ENCODE measurements at places on chromosomes 16 and 17.

GRCh38 chr16:65679785-65680184 is 557.9 kb upstream of the CDH11 start:
- DNase-seq: no peak

DNA sequence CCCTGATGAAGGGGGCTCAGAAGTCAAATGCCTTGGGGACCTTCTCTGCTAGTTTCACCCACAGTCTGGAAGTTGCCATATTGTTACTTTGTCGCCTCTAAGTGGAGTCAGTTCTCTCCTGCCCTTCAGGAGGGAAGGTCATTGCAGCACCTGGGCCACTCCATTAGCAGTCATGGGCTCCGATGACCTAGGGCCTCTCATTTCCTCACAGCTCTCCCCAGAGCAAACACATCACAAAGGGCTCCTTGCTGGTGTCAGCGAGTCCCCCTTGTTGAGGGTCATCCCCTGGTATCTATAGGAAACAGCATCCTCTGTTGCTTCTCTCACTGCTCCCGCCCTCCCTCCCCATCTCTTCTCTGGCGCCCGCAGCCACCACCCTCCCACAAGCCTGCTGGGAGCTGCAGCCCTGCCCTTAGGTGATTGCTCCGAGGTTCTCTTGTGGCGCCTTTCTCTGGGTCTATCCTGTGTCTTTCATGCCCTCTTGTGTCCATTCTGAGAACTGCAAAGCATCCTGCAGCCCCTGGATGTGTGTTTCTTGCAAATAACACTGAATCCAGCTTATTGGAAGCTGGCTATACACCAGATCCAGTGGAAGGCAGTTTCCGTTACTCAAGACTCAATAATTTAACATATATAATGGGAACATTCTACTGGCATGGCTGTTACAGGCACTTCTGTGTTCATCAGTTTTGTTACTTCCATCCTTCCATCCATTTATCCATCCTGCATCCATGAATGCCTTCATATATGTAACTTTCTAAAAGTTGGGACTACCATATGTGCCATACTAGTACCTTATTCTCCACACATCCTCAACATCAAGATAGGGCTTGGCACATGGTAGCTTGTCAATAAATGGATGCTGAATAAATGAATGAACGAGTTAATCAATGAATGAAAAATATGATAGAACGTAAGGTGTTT is 21.2 kb downstream of the PDILT start:
- peak; percentile 76 for DNase-seq

DNA sequence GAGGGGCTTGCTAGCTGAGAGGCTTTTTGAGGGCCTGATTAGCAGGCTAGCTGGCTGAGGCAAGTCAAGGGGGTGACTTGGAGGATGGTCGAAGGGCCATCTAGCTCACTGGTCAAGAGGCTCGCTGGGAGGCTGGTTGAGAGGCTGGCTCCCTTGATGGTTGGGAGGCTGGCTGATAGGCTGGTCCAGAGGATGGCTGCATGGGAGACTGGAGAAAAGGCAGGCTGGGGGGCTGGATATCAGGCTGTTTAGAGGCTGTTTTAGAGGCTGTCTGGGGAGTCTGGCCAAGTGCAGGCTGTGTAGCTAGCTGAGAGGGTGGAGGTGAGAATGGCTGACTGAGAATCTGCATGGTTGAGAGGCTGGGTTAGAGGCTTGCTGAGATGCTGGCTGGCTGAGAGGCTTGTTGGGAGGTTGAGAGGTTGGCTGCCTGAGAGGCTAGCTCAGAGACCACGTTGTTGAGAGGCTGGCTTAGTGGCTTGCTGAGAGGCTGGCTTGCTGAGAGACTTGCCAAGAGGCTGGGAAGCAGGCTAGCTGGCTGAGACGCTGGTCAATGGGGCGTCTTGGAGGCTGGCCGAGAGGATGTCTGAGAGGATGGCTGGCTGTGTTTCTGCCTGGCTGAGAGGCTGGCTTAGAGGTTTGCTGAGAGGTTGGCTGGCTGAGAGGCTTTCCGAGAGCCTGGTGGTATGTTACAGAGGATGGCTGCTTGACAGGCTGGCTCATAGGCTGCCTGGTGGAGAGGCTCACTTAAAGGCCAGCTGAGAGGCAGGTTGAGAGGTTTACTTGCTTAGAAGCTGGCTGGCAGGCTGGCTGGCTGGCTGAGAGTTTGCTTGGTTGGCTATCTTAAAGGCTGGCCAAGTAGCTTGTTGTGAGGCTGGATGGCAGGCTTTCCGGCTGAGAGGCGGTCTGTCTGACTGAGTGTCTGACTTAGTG is 36.6 kb upstream of the ACSM2B start:
- DNase-seq: peak; percentile 59

- no peak for DNase-seq
Observed at GRCh38 chr16:87602001-87602775, at the start of gene JPH3. TSS of gene JPH3 (plus strand) at chr16:87602508. CDS start at chr16:87603147, 639 bp downstream.

DNA sequence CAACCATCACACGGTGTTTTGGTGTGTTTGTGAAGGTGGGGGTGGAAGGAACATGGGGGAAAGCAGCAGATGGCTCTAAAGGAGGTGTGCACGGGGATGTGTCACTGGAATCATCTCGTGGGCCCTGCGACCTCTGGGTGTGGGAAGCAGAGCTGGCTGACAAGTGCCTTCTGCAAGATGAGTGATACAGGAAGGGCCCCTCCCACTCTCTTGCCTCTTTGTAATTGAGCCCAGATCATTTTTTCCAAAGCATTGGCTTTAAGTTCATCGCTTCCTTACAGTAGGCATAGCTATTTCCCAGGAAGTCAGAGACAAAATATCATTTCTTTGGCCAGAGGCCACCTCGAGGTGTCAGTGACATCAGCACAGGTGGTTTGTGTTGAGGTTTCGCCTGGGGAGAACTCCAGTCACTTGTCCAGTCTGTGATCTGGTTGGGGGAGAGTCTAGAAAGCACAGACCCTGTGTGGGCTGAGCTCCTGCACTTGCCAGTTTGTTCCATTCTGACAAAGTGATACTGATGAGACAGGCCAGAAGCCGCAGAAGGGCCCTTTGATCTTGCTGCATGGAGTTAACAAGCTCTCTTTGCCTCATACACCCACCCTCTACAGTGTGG is 20.6 kb upstream of the SNTB2 start:
- DNase-seq: no peak

DNA sequence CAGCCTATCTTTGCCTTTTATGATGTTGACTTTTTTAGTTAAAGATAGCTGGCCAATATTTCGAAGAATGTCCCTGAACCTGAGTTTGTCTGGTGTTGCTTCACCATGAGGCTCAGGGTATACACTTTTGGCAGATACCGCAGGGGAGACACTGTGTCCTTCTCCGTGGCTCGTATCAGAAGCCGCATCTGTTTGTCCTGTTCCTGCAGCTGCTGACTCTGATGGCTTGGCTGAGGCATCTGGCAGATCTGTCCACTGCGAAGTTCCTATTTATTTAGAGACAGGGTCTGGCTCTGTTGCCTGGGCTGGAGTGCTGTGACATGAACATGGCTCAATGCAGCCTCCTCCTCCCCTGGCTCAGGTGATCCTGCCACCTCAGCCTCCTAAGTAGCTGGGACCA is 93.5 kb downstream of the CRISPLD2 start:
- DNase-seq: no peak

- DNase-seq: no peak
Observed at GRCh38 chr17:57557834-57558681, 187.0 kb downstream of the CCDC182 start.

- DNase-seq: peak; percentile 60
Observed at GRCh38 chr17:7835814-7836595, 2.0 kb downstream of the KDM6B start.

GRCh38 chr17:73706428-73706827 is 62.2 kb upstream of the SDK2 start:
- no peak for DNase-seq

- peak; percentile 76 for DNase-seq
Observed at GRCh38 chr16:57305159-57305811, 20.8 kb upstream of the PLLP start.

- DNase-seq: no peak
Observed at GRCh38 chr16:35792516-35793285, 2333.3 kb downstream of the TP53TG3F start.

DNA sequence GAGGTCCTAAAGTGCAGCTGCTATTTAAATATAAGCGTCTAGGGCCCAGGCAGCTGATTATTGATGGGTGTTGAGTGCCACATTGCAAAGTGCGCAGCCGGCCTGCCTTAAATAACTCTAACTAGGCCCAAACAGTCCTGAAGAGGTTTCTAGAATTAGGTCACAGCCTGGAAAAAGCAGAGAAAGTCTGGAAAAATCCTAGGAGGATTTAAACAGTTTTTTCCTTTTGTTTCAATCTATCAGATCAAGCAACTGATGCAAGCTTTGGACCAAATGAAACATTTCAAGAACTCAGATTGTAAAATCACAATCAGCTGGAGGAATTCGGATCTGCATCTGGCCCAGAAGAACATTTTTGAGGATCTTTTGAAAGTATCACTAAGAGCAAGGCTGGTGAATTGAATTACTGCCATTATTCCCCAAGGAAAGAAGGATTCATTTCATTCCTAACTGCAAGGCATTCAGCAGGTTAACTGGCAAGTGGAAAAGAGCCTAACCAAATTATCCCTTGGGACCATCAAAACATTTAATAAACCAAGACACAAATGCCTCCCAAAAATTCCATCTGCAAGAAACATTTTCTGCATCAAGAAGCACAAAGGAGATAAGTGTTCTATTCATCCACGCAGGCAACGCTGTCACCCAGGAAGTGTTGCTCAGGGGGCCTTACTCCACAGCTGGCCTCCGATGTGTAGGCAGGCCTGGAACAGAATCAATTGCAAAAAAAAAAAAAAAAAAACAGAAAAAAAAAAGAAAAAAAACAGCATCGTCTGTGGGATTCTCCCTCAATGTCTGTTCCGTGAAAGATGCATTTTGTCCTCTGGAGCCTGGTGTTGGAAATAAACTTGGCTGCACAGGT is 46.1 kb downstream of the IRX3 start:
- peak; percentile 3 for DNase-seq

DNA sequence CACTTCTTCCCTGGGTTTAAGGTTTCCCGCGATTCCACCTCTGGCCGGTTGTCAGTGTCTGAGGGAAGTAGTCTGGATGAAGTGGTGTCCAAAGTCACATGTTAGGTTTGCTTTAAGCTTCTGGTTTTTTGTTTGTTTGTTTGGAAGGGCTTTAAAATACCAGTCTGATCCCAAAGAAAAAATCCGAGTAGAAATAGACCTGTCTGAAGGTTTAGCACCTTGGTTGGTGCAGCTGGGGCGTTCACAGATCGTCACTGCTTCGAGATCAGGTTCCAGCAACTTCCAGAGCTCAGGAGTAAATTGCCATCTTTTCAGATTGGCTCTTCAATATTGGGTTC is 567 bp downstream of the TMEM97 start:
- DNase-seq: no peak

DNA sequence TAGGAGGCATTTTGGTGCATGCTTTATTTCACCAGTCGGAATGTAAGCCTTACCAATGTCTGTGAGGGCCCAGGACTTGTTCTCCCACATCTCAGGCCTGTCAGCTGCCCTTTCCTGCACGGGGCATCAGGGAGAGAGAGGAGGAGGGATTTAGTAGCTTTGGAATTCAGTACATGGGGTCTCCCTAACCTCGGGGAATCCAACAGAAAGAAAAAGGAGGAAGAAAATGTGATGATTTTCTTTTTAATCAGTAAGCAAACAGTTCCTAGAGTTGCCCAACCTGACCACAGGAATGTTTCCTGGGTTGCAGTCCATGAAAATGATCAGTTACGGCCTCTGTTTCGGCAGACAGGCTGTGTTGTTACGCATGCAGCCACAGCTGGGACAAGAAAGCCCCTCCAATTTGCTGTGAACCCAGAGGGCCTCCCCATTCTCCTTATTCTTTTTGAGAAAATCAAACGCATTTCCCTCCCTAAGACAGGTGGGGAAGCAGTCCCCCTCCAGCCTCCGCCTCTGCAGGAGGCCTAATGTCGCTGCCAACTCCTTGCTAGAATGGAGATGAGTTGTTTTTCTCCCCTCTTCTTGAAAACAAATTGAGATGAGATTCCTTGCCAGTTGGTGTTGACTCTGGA is 53.1 kb upstream of the TANGO6 start:
- DNase-seq: no peak

GRCh38 chr17:4902540-4902939 is 358 bp downstream of the CHRNE start:
- DNase-seq: no peak

GRCh38 chr17:19720210-19720475 is 3.8 kb upstream of the SLC47A2 start:
- no peak for DNase-seq

DNA sequence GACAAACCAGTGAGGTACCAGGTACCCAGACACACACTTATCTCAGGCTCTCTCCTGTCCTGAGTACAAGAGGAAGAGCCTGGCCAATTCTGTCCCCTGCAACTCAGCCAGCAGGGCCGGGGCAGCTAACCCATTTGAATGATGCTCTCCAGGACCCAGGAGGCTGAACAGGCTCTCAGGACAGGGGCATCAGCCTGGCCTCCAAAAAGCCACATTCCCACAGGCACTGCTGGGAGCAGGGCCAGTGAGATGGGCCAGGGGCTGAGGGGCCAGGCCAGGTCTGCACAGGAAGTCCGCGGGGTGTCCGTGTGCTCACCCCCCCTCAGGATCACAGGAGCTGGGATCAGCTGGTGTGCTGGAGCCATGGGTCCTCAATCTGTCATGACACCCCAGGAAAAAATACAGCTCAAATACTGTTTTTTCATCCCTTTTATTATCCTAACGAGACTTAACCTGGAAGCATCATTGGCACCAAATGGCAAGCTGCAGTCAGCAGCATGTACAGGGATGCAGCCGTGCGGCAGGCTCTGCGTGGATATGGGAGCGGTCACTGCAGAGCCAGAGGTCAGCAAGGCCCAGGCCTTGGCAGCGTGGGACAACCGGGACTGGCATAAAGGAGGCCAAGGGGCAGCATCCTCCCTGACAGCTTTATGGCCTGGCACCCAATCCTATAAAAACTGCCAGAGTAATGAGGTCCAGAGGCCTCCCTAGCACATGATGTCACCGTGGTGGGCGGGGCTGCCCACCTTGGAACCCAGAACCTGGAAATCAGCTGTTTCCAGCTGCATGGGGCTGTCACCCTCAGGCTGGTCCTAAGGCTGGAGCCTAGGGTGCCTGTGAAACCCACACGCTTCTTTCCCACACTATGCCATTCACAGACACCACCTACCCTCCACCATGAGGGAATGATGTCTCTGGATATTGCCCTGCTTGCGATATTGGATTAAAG is 276.7 kb downstream of the C16orf95 start:
- no peak for DNase-seq

- no peak for DNase-seq
Observed at GRCh38 chr17:1312261-1312870, 32.9 kb downstream of the TRARG1 start.

DNA sequence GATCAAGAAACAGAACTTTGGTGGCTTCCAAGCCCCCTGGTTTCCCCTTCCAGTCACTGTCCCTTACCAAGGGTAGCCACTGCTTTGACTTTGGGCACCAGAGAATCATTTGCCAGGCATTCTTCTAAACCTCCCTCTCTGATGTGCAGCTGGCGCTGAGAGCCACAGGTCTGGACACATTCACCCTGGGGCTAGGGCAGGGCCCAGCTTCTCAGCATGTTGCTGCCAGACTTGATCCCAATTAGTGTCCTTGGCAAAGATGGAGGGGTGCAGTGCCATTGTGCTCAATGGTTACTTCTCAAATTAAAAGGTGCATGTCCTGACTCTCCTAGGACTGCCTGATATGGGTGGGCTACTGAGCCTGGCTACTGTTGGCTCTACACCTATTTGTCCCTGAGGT is 7.6 kb upstream of the SLC47A2 start:
- DNase-seq: no peak
